ENCODE measurements at places on chromosomes 13 and 19. TPM values are rescaled to one million over a fixed set of nuclear protein-coding genes. Genes with fewer than 3 reads are reported as not detected.

CACNG8 gene
- total RNA-seq = not detected

KATNAL1 gene
- 20.7 TPM for total RNA-seq

FOSB gene
- total RNA-seq = 68.7 TPM

EBI3 gene
- total RNA-seq = 0.33 TPM

IRGC gene
- total RNA-seq = not detected

AP1M2 gene
- total RNA-seq = not detected

FXYD7 gene
- 5.3 TPM for total RNA-seq

TMPRSS9 gene
- not detected for total RNA-seq

CERS1 gene
- not detected for total RNA-seq

PPAN gene
- 112 TPM for total RNA-seq

S1PR2 gene
- total RNA-seq = 6.4 TPM

NLRP4 gene
- not detected for total RNA-seq

PNKP gene
- total RNA-seq = 160 TPM
